ENCODE measurements at places on chromosomes 11 and 22. TPM values are rescaled to one million over a fixed set of nuclear protein-coding genes. Genes with fewer than 3 reads are reported as not detected.

The OR51I1 gene
- total RNA-seq = 0.24 TPM

The CXCR5 gene
- total RNA-seq = not detected

The TPP1 gene
- total RNA-seq = 58.4 TPM

The PHOX2A gene
- not detected for total RNA-seq

The CD3D gene
- total RNA-seq = not detected

The ALG8 gene
- total RNA-seq = 15.2 TPM

Measured in tracheal epithelial cell (primary cell).